Femur (tissue), 1 donor: ENCODE measurements at places on chromosomes 2 and 18.
A peak's percentile ranks its signal among the peaks of the same experiment; 100 is the strongest.

DNA sequence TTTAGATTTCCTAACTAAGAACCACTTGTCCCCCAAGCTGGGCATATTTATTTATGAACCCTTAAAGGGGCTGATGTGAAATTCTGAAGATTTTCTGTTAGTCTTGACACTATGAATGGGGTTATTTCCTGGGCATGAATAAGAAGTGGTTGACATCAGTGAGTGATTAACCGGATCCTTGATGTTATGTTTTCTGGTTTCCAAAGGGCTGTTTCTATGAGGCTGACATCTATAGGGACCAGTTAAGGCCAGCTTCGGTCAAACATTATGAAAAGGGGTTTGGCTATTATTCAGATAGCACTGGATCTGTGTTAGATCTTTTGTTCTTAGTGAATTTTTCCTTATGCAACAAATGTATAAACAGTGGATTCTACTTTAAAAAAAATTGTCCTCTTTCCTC lies 443.7 kb upstream of the SPRED2 start:
- no peak for DNase-seq

- peak; percentile 37 for DNase-seq
Observed at GRCh38 chr2:201597397-201597796, 45.9 kb downstream of the TMEM237 start.

- no peak for DNase-seq
Observed at GRCh38 chr2:138280999-138281695, 220.4 kb upstream of the SPOPL start.

GRCh38 chr18:26322890-26323653 lies 96.8 kb downstream of the TAF4B start:
- no peak for DNase-seq

- DNase-seq = no peak
Observed at GRCh38 chr18:48136827-48137373, 206.4 kb upstream of the SMAD2 start.

GRCh38 chr2:138708682-138709241 lies 71.4 kb downstream of the NXPH2 start:
- no peak for DNase-seq

DNA sequence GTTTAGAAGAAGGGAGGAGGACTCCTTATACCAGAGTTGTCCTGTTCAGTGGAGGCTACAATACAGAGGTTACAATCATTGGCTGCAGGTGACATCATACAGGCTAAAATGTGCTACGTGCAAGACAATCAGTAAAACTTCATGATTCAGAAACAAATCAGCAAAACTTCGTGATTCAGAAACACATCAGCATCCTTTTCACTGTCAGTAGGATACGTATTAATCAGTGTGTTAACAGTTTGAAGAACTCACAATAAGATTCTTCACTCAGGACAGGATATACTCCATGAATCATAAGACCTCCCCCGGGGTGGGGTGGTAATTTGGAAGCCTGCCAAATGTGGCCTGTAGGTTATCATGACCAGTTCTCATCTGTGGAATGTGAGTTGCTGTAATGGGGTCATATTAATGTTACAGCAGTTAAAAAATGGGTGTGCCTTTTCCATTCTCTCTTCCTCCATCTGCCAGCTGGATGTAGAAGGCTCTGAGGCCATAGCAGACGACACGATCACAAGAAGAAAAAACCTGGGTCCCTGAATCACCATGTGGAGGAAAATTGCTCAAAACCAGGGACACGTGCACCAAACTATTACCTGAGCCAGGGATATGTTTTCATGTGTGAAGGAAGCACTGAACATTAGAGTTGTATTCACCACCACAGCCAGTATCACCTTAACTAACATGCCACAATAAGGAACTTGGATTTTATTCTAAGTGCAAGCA lies 134.8 kb upstream of the CREB1 start:
- DNase-seq = no peak

DNA sequence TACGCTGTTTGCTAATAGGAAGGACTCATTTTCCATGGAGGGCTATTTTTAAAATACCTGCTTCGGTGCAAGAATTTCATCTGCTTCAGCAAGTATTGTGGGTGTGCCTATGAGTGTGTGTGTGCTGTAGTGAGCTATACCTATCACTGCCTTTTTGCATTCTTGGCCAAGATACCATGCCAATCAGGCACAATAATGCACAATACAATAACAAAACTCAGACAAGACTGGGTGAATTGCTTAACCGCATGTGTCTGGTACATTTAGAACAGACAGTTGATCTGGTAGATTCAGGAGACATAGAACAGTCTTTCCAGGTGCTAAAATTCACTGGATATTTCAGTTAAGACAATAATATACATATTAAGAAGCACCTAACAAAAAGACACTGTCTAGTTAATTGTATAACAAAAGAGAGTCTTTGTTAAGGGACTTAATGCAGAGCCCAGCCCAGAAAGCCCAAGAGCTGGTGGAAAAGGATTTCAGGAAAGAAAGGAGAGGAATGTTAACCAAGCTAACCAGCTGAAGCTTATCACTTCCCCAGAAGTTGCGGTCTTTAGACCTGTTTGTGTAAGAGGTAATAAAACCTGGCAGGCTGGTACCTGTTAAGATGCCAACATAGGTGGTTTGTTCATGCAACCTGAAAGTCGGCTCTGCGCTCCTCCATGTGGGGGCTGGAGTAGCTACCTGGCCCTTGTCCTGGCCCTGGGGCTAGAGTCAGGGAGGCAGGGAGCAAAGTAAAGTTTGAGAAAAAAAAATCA lies 153.3 kb upstream of the RBMS1 start:
- no peak for DNase-seq

GRCh38 chr2:157160111-157160510 lies 97.4 kb upstream of the GALNT5 start:
- no peak for DNase-seq

GRCh38 chr2:157413326-157414035 lies 30.4 kb downstream of the CYTIP start:
- DNase-seq = no peak

- DNase-seq = no peak
Observed at GRCh38 chr2:127313406-127313805, 19.5 kb upstream of the ERCC3 start.

DNA sequence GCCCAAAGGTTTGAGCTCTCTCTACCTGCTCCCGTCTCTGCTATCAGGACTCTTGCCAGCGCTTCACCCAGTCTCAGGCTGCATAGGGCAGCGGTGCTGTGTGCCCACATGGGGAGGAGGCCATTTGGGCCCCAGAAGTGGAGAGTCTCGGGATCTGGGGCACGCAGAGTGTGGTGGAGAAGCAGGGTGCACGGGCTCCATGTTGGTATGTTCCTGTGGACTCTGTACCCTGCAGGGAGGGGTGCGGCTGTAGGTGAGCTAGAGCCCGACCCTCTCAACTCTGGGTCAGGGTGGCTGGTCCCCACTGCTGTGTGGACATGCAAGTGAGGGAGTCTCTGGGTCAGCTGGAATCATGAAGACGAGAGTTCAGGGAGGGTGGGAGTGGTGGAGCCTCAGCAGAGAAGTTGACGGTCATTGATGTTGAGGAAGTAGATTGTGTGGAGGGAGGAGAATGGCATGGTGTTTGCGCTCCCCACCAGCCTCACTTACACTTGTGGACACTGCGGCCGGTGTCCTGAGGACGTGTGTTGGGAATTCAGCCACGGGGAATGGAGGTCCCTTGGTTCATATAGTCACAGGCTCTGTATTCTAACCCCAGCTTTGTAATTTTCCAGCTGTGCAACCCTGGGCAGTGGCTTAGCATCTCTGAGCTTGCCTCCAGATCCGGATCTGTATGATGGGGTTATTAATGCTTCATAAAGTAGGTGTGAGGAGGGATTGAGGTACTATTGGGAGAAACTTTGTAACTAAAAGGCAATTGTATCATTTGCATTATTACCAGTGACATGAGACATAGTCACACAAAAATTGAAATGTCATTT lies 840 bp upstream of the PSD4 start:
- no peak for DNase-seq

- DNase-seq = no peak
Observed at GRCh38 chr2:151230627-151231140, 31.0 kb downstream of the RBM43 start.

GRCh38 chr18:8982416-8983183 lies 119.9 kb upstream of the NDUFV2 start:
- DNase-seq = peak; percentile 62
